Activated gamma-delta T cell (primary cell): ENCODE measurements at places on chromosomes 13 and 19.

DNA sequence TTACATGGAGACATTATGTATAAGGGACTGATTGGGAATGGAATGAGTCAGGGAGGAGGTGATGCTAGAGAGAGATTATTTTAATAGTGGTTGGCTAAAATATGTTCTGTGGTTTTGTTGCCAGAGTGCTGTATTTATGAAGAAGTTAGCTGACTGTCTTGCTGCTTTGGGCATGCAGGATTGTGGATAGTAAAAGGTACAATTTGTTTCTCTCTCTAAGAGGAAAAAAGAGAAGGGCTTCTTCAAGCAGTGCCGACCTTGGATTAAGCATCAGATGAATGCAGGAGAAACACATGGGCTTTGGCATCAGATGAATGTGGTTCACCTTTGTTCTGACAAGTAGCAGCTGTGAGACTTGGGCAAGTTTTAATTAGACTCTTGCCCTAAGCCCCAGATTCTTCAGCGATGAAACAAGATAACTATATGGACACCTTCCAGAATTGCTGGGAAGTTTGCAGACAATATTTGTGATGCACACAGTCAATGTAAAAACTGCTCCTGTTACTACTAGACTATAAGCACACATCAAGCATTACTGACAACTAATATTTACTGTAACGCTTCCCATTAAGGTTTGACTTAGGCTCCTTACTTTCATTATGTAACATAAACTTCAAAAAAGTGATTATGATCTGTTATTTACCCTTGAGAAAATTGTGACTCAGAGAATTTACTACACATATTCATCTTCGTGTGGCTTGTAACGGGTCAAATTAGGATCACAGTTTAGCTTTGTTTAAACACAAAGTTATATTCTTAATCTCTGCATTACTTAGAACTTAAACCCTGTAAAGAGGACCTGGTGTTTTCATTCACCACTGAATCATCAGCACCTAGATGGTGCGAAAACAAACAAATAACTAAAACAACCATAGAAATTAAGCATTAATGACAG is 824.0 kb downstream of the PCDH9 start:
- DNase-seq = no peak

- DNase-seq = no peak
Observed at GRCh38 chr19:16073988-16074387, 2.3 kb upstream of the TPM4 start.

DNA sequence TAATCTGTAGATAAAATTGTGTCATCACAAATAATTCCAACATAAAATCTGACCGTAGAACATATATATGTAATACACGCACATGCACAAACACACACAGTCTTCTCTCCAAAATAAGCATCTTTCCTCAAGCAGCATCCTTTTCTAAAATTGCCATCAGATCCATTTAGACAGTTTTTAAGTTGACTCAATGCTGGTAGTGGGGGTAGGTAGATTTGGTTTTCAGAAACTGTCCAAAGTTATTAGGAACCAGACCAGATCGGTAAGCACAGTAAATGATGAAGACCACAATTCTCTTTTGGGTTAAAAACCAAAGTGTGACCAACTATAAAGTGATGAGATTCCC is 64.6 kb downstream of the SERP2 start:
- no peak for DNase-seq

DNA sequence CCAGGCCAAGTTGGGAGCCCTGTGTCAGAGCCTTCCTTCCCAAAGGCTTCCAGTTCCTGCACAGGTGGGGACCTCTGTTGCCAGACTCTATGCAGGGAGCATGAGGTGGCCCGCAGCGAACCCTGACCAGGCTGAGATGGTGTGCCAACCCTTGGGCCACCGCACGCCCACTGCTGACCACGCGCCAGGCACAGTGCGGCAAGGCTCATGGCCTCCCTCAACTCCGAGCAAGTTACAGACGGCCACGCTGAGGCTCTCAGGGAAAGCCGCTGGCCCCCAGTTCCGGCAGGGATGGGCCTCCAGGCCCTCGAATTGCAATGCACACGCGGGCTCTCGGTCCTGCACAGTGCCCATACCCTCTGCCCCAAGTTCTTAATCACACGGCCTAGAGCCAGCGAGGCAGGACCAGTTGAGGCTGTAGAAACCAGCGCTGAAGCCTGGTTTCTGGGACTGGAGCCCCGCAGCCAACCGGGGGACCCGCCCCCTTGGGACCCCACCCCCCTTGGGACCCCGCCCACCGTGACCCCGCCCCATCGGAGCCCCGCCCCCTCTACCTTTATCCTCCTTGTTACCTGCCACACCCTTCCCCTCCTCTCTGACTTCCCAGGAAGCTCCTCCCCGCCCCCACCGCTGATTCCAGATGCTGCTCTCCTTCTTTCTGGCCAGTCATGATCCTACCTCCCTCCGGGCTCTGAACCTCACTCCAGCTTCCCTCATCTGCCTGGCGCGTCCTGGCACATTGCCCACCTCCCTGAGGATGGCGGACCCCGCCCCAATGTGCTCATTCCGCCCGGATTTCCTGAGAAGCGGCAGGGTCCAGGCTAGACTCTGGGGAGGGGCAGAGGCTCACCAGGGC is 6.0 kb downstream of the PEX11G start:
- no peak for DNase-seq

DNA sequence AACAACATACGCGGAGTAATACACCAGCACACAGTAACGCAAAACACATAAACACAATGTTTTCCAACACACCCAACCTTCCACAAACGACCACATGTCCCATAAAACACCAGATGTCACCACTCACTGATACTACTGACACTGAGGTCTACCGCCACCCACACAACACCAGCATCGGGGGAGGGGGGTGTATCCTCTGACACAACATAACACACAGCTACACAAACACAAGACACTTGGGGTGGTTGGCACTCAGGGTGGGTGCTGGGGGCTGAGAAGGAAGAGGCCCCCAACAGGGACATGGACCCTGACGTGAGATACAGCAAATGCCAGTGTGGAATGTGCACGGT is 1.5 kb upstream of the KCNN4 start:
- DNase-seq = no peak

DNA sequence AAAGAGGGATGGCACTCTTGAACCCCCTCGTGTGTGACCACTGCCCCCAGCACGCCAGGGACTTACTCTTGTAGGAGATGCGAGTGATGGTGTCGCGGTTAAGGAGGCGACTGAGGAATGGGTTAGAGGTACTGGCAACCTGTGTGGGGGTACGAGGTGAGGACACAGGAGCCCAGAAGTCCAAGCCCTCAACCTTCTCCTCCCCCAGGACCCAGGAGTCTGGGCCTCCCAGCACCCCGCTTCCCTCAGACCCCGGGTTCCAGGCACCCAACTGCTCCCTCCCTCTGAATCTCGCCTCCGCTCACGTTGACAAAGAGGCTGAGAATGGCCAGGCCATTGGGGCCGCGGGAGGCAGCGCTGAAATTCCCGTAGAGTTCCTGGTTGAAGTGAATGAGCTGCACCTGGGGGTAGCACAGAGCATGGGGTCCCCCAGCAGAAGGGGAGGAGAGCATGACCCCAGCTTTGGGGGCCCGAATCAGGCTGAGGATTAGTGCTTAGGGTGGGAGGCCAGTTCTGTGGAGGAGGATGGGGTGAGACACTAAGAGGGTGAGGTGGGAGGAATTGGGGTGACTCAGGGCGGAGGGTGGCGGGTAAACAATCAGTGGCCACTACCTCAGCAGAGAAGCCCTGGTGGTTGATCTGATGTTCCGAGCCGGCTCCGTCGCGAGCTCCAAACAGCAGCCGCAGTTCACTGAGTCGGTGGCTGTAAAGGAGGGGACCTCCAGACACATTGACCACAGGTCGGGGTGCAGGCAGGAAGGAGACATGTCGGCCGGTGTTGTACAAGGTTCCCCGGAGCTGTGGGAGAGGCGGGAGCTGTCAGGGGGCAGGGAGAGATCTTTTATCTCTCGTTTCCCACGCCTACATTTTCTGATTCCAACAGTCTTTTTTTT is 2.5 kb upstream of the DBP start:
- no peak for DNase-seq

DNA sequence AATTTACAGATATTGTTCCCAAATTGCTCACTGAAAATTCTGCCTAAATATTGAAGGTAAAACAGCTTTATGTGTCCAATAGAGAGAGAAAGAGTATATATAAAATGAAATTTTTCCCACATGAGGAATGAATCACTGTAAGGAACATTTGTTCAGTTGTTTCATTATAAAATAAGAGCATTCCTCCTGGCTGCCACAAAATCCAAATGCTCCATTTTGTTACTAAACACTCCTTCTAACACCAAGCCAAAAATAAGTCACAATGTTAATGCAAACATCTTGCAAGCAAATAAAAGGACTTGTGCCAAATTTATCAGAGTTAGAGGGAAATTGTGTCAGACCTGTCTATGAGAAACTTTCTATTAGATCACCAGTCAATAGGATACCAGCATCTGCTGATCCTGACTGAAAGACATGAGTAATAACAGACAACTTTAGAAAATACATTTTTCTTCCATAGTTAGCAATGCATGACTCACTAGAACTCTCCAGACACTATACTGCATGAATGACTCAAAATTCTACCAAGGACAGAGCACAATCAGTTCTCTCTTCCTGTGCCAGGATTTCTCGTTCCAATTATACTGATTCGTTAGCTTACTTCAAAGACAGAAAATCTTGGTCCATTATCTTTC is 83.5 kb upstream of the FNDC3A start:
- DNase-seq = no peak

DNA sequence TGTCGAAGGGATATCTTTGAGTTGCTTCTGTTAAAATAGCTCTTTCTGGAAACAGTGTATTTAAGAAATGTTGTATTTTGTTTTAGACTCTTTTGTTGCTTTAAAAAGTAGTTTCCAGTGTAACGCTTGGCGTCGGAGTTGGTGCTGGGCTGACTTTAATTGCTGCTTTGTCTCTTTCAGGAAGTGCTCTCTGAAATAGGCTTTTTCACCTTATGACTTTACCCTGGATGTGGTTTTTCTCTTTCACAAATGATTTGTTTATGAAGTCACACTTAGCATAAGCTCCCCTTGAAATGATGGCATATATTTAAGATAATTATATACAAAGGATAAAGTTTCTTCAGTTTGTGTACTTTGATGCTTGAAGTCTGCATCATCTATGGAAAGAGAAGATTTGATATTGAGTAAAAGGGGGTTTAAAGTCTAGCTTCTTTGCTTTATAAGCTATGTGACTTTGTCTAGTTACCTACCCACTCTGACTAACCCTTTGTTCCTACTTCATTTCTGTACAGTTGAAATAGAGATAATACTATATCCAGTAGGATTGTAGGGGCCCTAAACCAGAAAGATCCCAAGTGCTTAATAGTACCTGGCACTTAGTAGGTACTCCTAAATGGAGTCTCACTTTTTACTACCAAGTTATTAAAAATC is at the start of gene GPR18:
TSS of gene GPR18 (minus strand) at position 170 of the 651 bp plus-strand sequence. CDS start 2,507 bp downstream, outside the sequence.
- DNase-seq = no peak

DNA sequence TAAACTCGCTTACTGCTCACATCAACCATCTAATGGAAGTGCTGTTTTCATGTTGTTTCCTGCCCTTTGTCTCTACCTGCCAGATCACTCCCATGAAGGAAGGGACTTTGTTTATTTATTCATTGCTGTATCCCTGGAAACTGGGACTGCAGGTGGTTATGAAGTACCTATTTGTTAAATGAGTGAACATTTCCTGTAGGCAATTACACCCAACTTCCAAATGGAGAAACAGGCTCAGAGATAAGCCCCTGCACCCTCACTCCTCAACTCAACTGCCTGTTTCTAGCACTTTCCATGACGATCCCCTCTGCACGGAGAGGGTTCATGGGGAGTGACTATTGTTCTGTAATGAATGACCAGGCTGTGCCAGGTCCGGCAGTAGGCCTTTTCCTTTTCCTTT is 1.9 kb upstream of the SELENOW start:
- DNase-seq = no peak

GRCh38 chr13:110197471-110197870 is 109.5 kb downstream of the COL4A1 start:
- no peak for DNase-seq

- DNase-seq = no peak
Observed at GRCh38 chr13:106212386-106213010, 323.0 kb downstream of the EFNB2 start.

DNA sequence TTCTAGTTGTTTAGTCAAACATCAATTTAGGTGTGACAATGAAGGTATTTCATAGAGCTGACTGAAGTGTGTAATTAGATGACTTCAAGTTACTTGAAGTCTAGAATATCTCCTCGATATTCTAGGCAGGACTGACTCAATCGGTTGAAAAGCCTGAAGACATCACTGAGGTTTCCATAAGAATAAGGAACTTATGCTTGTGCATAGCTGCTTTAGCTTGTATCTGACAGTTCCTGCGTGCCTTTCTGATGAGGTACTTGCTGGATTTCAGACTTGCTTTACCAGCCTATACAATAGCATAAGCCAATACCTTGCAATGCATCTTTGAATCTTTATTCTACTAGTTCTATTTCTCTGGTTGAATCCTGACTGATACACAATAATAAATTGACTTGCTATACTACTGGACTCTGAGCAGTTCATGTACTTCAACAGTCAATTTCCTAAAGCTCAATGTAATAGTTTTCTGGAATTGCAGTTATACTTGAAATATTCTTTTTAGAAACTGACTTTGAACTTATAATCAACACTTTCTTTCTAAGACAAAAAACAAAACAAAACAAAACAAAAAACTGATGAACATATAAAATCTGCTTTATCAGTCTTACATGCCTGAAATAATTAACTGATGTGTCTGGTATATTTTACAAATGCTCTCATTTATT is 1534.8 kb downstream of the SLITRK5 start:
- no peak for DNase-seq

GRCh38 chr13:113774177-113775107 is 15.4 kb downstream of the TMEM255B start:
- no peak for DNase-seq

DNA sequence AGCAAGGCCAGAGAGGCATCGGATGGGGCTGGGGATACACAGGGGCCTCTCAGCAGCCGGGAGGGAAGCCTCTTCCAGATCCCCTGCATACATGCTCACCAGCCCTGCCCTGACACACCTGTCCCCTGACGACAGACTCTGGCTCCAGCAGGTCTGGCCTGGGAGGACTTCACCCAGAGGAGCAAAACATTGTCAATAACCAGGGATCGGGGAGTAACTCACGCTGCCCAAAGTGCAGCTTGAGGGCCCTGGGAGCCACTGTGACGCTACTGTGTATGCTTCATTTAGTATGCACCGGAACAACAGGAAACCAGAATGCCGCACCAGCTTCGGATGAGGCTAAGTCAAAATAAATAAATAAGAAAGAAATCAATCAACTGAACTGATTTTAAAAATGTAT is 12.4 kb upstream of the CD22 start:
- no peak for DNase-seq

- DNase-seq = no peak
Observed at GRCh38 chr13:113295776-113296175, 1.3 kb upstream of the LAMP1 start.

- DNase-seq = no peak
Observed at GRCh38 chr19:7590256-7590655, 5.4 kb upstream of the CAMSAP3 start.

- DNase-seq = no peak
Observed at GRCh38 chr13:108212886-108213285, 2.5 kb downstream of the LIG4 start.

GRCh38 chr13:47249266-47249665 is 352.4 kb upstream of the HTR2A start:
- DNase-seq = no peak

- no peak for DNase-seq
Observed at GRCh38 chr13:50015258-50015657, at the start of gene KCNRG. KCNRG (plus strand) TSS chr13:50015444; CDS start chr13:50015494, 50 bp downstream.
